ENCODE measurements at places on chromosomes 5 and 9. TPM values are rescaled to one million over a fixed set of nuclear protein-coding genes. Genes with fewer than 3 reads are reported as not detected.

DNA sequence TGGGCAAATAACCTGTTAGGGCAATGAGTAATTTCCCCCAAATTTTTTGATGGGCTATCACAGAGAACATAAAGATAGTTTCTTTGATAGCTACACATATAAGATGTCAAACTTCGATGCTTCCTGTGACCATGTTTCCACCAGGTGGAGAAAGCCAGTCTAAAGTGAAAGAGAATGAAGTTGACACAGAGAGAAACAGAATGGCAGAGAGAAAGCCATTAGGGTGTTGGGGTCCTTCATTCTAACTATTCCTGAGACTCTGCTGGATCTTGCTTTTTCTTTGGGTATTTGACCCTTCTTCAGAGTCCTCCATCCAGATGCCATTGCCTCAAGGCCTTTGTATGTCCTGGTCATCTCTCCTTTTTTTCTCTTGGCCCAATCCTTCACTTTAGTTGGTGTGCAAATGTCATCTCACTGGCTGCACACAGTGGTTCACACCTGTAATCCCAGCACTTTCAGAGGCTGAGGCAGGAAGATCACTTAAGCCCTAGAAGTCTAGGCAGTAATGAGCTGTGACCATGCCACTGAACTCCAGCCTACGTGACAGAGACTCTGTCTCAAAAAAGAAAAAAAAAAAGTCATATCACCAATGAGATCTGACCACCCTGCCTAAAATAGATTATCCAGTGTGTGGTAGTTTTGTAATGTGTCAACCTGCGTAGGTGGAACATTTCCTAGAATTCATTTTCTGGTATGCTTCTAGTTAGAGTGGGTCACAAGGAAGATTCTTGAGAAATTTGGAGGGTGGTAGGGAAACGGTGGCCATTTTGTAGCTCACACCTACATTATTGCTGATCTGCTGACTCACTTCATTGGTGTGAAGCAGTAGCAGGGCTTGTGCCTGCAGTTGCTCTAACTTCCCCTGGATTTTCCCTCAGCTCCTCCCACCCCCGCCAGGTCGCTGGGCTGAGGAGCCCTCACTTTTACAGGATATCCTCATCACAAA lies 20.8 kb upstream of the KIF2A start:
- DNase-seq, result peak; percentile 69

DNA sequence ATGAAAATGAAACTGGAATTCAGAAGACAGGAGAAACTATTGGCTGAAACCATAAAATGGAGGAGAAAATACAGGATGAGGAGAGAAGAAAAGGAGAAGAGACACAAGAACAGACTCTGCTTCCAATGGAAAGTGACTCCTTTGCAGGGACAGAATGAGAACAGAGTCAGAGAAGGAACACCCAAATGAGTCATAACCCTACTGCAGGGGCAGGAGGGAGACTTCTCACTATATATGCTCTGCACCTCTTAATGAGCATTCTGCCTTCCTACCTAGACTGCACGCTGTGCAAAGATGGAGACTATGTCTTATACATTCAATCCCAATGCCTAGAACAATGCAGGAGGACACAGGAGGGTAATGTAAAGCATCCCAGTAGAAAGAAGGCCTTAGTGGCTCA lies 2.1 kb downstream of the SAXO1 start:
- no peak for DNase-seq

DNA sequence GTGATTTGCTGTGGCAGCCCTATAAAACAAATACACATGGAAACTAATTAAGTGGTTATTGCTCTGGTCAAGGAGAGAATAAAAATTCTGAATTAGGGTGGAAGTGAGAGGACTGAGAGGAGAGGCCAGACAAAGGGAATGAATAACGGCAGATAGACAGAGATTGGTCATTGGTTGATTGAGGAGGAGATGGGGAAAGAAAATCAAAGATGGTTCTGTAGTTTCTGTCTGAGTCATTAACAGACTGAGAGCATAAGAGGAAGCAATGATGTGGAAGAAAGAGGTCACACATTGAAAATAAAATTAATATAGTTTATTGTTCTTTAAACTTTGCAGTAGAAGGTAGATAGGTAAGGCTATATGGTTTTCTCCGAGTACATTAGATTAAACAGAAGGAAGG lies 469.8 kb downstream of the ACTL7B start:
- no peak for DNase-seq

DNA sequence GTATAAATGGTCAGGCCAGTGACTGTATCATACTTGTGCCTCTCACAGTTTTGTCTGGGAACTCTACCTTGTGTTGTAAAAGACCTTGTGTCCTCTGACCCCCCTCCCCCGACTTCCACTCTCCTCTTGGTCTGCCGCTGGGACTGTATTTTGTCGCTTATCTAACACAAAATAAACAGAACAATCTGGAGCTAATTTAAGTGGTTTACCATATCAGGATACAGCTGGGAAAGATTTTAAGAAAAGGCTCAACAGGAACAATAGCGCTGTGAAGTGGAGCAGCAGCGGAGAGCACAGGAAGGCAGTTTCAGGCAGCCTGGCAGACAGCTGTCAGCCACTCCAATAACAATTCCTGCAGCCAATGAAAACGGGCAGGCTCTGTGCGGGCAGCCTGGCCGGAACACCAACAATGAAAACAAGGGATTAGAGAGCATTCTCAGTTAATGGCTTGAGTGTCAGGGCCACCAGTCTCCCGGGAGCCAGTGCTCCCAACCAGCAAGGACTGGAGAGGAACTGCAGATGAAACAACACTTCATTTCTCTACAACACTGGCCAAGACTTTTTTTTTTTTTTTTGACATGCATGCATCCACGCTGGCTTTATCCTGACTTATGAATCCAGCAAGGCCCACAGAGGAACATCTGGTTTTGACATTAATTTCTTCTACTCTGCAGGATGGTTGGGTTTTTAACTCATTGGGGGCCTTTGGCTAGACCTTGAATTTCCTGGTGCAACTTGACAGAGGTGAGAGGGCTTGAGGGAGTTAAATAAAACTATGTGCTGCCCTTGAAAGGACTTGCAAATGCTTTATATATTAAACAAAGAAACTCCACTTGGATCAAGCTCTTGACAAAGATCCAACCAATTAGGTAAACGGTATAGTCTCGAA lies 76.7 kb downstream of the ARSB start:
- no peak for DNase-seq

- DNase-seq, result no peak
These were observed 353.5 kb upstream of the POU5F2 start for GRCh38 chr5:94094793-94095441.

DNA sequence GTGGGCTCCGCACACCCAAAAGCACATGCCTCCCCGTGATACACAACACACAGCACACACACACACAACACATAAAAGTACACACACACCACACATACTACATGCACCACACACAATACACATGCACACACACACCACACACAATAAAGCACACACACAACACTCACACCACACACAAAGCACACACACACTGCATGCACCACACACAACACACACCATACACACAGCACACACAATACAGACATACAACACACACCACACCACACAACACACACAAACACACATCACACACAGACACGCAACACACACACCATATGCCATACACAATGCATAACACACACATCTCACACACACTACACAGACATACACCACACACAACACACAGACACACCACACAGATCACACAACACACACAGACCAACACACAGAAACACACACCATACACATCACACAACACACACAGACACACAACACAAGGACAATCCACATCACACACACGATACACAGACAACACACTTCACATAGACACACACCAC lies 3.4 kb upstream of the CCDC187 start:
- no peak for DNase-seq

GRCh38 chr5:160458806-160459800 lies 37.4 kb downstream of the PTTG1 start:
- DNase-seq, result no peak

GRCh38 chr9:100600521-100601079 lies 22.7 kb downstream of the CAVIN4 start:
- DNase-seq, result no peak

GRCh38 chr9:69556707-69557106 lies 115.5 kb downstream of the APBA1 start:
- DNase-seq, result no peak

DNA sequence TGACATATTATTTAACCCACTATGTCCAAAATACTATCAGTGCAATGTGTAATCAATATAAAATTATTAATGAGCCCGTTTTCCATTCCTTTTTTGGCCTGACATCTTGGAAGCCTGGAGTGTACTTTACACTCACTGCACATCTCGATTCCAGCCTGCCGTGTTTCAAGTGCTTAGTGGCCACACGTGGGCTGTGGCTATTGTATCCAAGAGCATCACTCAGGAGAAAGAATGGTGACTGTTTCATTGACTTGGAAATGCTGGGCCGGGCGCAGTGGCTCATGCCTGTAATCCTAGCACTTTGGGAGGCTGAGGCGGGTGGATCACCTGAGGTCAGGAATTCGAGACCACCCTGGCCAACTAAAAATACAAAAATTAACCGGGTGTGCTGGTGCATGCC lies 54.5 kb downstream of the CFAP77 start:
- no peak for DNase-seq

DNA sequence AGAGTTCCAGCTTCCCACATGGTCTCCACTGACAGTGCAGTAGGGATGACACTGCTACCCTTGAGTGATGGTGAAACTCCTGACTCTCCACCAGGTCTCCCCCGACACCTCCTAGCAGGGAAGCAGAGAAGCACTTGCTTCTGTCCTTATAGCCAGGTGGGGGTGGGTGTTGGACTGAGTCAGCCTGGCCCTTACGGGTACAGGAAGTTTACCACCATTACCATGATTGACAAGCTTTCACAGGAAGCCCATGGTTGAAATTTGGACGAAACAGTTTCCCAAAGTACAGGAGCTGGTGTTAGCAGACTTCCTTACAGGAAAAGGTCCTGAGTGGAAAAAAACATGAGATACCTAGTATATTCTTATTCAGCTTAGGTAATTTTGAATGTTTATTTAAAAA lies 3.1 kb upstream of the FBXL7 start:
- no peak for DNase-seq

The PRPF4 gene
- total RNA-seq, result 60.2 TPM

The SLC27A6 gene
- total RNA-seq, result not detected

The IFNB1 gene
- 0.23 TPM for total RNA-seq

The TLE1 gene
- total RNA-seq, result 0.12 TPM

The CDHR2 gene
- total RNA-seq, result 0.08 TPM
